ENCODE measurements at places on chromosomes 5 and 9.

- no peak for DNase-seq
Observed at GRCh38 chr9:78050421-78050820, 18.8 kb upstream of the GNAQ start.

DNA sequence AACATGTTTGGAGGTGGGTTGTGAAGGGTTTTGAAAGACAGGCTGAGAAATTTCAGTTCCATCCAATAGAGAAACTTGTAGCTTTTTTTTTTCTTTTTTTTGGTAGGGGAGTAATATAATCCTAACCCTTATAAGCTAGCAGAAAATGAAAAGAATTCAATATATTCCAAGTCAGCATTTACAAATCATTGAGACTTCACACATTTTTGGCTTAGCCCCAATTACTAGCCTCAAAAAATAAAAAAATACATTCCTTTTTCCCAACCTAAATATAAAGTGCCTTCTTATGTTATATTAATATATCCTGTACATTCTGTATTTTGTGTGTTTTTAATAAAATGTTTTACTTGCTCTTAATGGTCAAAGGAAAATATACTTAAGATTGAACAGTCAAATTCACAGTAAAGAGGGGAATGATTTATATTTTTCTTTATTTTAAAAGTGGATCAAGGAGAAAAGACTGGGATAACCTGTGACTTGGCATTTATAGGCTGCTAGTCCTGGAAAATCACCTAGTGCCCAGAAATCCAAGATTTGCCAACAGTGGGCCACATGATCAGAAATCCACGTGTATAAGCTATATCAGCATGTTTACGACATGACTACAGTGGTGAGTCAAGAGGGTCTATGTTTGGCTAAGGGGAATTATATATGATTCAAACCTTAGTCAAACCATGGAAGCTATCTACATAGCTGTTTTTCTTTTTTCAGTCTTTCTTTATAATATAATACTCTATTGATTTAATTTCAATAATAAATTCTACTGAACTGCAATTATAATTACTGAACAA, 14.5 kb downstream of the HACD4 start:
- no peak for DNase-seq

GRCh38 chr5:118236108-118236849, 752.1 kb downstream of the DTWD2 start:
- DNase-seq: no peak

- no peak for DNase-seq
Observed at GRCh38 chr5:119895066-119895465, 265.7 kb downstream of the FAM170A start.

GRCh38 chr5:31733371-31733770, 94.4 kb downstream of the PDZD2 start:
- no peak for DNase-seq

DNA sequence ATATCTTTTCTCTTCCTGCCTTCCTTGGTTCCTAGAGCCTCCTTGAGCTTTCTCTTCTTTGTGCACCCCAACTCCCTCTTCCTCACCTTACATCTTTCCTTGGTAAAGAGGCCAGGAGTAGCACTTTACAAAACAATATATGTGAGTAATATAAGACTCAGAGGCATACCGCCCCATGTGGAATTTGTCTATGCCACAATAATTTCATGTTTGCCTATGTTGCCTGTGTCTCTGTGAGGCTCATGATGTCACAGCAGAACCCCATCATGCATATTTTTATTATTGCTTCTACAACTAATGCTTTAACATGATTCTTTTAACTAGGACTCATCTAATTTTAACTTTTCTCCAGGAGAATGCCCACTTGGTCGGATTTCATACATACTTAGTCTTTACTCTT, 15.0 kb upstream of the LVRN start:
- DNase-seq: no peak

GRCh38 chr9:134328841-134329575, 2.8 kb downstream of the RXRA start:
- DNase-seq: no peak

DNA sequence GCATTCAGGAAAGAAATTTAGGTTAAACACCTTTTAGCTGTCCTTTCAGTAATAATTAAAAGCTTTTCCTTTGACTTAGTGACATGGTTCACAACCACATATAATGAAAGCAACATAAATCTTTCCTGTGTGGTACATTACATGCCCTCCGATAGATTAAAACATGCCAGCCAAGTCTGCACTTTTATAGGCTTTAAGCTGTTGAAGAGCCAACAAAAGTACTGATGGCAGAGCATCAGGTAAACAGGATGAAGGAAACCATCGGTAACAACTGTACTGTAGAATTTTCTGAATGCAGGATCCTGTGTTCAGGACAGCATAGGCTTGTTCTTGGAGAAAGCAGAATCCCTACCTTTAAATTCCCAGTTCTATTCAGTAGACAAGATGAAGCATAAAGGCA, 226.6 kb downstream of the MLLT3 start:
- DNase-seq: no peak

GRCh38 chr5:59326596-59326995, 566.9 kb downstream of the PDE4D start:
- no peak for DNase-seq

DNA sequence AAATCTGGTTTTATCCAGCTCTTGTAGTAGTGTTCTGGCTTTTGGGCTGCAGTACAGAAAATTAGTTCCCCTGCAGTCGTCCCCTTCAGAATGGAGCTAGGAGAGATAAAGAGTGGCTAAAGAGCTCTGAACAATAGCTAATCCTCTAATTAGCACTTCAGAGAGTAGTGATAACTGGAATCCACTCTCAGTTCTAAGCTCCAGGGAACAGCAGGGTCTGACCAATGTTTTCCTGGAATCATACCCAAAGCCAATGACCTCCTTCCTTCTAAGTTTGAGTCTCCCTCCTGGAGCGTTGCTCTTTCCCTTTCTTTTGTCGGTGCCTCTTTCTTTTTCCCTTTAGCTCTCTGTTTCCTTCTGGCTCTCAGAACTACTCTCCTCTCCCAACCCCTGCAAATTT, 47.4 kb downstream of the MFAP3 start:
- no peak for DNase-seq

DNA sequence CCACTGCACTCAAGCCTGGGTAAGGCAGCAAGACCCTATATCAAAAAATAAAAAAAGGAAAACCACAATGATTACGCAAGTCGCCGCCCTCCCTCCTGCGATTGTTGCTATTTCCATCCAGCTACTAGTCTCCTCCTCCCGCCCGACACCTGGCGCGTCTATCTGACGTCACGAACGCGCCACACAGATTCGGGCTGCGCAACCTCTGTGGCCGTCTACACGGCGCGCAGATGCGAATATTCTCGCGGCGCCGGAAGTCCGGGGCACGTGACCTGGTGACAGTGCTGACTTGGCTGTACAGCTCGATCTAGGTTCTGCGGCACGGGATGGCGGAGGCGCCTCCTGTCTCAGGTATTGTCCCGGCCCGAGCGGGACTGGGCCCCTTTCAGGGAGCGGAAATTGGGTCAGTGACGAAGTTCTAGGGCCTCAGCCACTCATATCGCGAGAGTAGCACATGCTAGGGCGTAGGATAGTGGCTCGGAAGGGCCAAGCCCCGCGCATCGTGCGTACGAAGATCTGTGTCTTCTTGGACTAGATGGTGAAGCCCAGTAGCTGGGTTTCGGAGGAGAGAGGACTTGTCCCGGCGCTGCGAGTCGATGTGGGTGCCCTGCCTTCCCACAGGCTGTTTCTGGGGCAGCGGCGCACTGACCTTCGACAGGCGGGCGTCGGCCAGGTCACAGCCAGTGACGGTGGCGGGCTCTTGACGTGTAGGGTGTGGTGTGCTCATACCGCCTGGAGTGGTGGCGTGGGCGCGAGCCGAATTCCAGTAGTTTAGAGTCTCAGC, at the start of gene NFX1:
Gene NFX1, plus strand, starts transcription at position 270 of the 784 bp plus-strand sequence. Its CDS starts 57 bp downstream, at position 327.
- DNase-seq: peak; percentile 95

DNA sequence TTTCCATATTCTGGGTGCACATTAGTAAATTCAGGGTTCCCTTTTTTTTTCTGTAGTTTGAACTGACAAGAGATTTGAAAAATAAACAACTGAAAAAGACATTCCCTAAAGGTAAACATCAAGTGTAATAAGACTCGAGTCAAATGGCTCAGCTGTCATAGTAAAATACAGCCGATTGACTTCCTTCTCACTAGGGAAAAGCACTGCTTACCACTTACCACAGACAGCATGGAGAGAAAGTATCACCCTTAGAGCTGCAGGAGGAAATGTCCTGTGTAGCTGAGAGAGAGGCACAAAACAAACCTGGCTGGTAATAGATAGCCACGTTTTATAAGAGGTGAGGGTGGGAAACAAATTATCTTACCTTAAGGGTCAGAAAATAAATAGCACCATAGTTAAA, 12.1 kb upstream of the DMAC1 start:
- DNase-seq: no peak

GRCh38 chr9:34370335-34370969, 6.2 kb downstream of the MYORG start:
- no peak for DNase-seq

- DNase-seq: no peak
Observed at GRCh38 chr9:124108216-124108615, 96.6 kb downstream of the LHX2 start.

- no peak for DNase-seq
Observed at GRCh38 chr9:6827439-6828145, 69.8 kb downstream of the KDM4C start.

GRCh38 chr5:177458912-177459350, 12.3 kb downstream of the PRR7 start:
- no peak for DNase-seq

DNA sequence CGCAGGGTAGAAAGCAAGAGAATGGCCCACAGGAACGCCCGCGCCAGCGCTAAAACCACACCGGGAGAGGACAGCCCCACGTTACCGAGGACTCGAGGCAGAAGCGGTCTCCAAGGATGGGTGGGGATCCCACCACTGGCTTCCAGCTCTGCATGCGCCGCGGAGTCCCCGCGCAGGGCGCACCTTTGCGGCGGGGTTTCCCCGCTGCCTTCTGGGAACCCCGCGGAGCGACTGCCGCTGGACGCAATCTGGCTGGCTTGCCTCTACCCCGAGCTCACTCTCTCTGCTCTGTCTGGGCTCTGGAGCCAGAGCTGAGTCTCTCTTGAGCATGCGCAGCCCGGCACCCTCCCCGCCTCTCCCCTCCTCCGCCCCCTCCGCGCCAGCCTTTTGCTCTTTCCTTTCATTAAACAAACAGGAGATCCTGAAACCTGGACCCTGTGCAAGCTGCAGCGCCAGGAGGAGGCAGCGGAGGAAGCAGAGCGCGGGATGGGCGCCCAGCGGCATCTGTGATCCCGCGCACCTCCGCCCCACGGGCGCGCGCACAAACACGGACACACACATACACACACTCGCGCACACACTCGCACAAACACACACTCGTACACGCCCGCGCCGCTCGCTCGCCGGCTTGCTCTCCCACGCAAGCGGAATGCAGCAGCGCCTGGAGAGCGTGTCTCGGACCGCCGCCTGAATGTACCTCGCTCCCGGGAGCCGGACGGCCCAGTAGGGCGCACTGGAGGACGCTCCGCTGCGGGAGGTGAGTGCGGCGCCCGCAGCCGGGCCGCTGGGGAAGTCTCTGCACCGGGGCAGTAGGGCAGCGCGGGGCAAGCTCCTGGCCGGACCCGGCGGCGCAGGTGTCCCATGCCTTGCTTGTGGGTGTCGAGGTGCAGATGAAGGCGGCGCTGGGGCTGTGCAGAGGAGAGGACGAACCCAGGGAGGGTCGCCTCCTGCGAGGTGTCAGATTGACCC, at the start of gene PLPPR1:
Gene PLPPR1, plus strand, starts transcription at position 382 of the 969 bp plus-strand sequence.
- DNase-seq: no peak

DNA sequence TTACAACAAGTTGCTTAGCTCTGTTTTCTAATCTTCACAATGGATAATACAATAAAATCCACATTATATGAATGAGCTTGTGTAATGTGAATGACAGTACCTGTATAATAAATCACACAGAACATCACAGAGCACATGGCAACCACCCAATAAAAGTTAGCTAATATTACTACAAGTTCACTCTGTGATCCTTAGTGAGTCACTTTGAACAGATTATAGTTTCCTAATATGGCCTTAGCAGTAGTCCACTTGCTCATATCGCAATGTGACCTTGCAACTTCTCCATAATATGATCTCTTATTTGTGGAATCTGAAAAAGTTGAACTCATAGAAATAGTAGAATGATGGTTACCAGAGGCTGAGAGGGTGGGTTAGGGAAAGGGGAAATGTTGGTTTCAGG, 361.3 kb downstream of the PTPRD start:
- no peak for DNase-seq

- DNase-seq: no peak
Observed at GRCh38 chr5:69048230-69048629, 45.6 kb upstream of the SLC30A5 start.

- no peak for DNase-seq
Observed at GRCh38 chr9:34536685-34537084, 13.9 kb upstream of the ENHO start.

GRCh38 chr5:56607074-56607473, 208.3 kb upstream of the MAP3K1 start:
- no peak for DNase-seq

- no peak for DNase-seq
Observed at GRCh38 chr9:78486661-78487060, 189.7 kb downstream of the PSAT1 start.

DNA sequence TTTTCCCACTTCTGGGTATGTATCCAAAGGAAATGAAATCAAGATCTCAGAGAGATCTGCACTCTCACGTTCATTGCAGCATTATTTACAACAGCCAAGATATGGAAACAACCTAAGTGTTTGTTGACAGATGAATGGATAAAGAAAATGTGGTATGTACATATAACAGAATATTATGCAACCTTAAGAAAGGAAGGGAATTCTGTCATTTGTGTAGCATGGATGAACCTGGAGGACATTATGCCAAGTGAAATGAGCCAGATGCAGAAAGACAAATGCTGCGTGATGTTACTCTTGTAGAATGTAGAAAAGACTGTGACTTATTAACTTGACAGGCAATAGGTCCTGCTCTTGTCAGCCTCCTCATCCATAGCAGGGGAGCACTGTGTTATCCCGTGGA, 31.4 kb downstream of the PPARGC1B start:
- no peak for DNase-seq

DNA sequence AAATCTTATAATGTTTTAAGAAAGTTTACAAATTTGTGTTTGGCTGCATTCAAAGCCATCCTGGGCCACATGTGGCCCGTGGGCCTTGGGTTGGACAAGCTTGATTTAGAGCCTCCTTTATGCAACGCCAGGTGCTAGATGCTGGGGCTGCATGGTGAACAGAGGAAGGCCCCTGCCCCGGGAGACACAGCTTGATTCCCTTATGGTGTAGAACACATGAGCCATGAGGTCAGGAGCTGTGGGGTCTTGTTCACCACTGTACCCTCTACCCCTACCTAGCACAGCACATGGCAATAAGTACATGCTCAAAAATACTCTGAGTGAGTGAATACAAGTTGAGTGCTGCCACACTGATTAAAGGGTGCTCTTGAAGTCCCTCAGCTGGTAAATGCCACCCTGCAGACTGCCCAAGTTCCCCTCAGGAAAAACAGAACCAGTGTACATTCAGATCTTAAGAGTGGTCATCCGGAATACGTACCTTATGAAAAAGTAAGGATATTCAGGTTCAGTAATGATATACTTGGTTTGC, 71.9 kb downstream of the ARRDC3 start:
- no peak for DNase-seq

DNA sequence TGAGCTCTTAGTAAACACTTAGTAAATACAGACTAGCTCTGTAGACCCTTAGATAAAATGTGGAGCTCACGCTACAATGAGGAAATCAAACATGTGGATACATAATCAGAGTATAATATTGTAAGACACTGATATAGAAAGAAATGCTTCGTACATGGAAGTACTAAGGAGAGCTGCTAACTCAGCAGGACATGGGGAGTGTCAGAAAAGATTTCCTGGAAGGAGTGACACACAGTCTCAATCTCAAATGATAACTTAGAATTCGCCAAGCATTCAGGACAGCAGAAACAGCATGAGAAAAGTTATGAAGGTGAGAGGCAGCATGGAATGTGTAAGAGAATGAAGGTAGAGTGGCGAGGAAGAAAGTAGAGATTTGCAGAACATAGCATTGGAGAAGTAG, 80.8 kb downstream of the ZNF622 start:
- no peak for DNase-seq

Measured in stimulated activated CD8-positive, alpha-beta memory T cell treated with anti-CD3 and anti-CD28 coated beads, Interleukin-15, amount 100 ng/mL, for 24 hours (primary cell).